CD8-positive, alpha-beta memory T cell (primary cell): ENCODE measurements at places on chromosomes 1 and 21. TPM values are rescaled to one million over a fixed set of nuclear protein-coding genes. Genes with fewer than 3 reads are reported as not detected.

The SPRR2D gene
- not detected for polyA plus RNA-seq

The SYT14 gene
- polyA plus RNA-seq: not detected

The GJC2 gene
- not detected for polyA plus RNA-seq

The HSD3B2 gene
- not detected for polyA plus RNA-seq

The NTMT2 gene
- not detected for polyA plus RNA-seq

The KIF26B gene
- polyA plus RNA-seq: not detected

- no peak overlapping the region for H3K4me3 ChIP-seq
- no peaks in the 10 kb centered on the region for H3K4me1 ChIP-seq
- DNase-seq: no peak
- peaks cover 3% of the 10 kb centered on the region for H3K36me3 ChIP-seq
- H3K27me3 ChIP-seq: no peaks in the 10 kb centered on the region
- H3K27ac ChIP-seq: no peak overlapping the region
Measured at GRCh38 chr1:16324456-16324890, 27.8 kb downstream of the FBXO42 start.

DNA sequence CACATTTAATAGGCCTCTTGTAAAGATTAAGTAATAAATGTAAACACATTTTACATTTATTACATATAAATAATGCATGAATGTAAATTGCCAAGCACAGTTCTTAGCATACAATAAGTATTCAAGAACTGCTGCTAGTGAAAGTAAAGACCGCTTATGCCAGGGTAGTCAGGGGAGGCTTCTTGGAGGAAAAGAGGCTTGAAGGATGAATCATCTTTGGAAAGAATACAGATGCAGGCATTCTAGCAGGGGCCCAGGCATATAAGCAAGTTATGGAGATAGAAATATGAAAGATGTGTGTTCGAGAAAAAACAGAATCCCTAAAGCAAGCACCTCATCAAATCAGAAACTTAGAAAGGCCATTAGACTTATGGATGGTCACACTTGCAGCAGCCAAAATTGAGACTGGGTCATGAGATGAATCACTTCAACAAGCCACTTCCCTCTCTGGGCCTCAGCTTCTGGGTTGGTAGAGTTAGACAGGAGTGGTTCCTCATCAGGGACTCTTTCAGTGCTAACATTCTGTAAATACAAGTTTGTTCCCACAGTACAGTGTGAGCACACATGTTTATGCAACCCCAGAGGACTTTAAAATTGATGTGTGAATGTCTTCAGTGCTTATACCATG, 79.8 kb upstream of the ROR1 start:
- DNase-seq: no peak
- no peaks in the 10 kb centered on the region for H3K36me3 ChIP-seq
- no peak overlapping the region for H3K4me3 ChIP-seq
- no peaks in the 10 kb centered on the region for H3K4me1 ChIP-seq

GRCh38 chr1:185412385-185413087, 95.5 kb upstream of the IVNS1ABP start:
- no peaks in the 10 kb centered on the region for H3K36me3 ChIP-seq
- no peaks in the 10 kb centered on the region for H3K27me3 ChIP-seq
- no peak overlapping the region for H3K27ac ChIP-seq
- H3K4me3 ChIP-seq: no peak overlapping the region
- DNase-seq: no peak

- no peaks in the 10 kb centered on the region for H3K36me3 ChIP-seq
- H3K4me1 ChIP-seq: no peaks in the 10 kb centered on the region
- H3K4me3 ChIP-seq: no peak overlapping the region
- no peaks in the 10 kb centered on the region for H3K27me3 ChIP-seq
- H3K27ac ChIP-seq: no peak overlapping the region
- no peak for DNase-seq
Measured at GRCh38 chr1:186899977-186900376, 71.2 kb downstream of the PLA2G4A start.

GRCh38 chr21:45267390-45267760, 20.3 kb downstream of the POFUT2 start:
- H3K4me3 ChIP-seq: no peak overlapping the region
- no peak for DNase-seq
